Amygdala (tissue), 56 donors: ENCODE measurements at places on chromosomes 12 and 14.

GRCh38 chr12:42763682-42764081 is 174.1 kb upstream of the PRICKLE1 start:
- no peak for DNase-seq

- no peak for DNase-seq
Measured at GRCh38 chr12:7265251-7265650, 38.6 kb upstream of the ACSM4 start.

- DNase-seq, result no peak
Measured at GRCh38 chr14:91243074-91243471, 1.4 kb downstream of the GPR68 start.

DNA sequence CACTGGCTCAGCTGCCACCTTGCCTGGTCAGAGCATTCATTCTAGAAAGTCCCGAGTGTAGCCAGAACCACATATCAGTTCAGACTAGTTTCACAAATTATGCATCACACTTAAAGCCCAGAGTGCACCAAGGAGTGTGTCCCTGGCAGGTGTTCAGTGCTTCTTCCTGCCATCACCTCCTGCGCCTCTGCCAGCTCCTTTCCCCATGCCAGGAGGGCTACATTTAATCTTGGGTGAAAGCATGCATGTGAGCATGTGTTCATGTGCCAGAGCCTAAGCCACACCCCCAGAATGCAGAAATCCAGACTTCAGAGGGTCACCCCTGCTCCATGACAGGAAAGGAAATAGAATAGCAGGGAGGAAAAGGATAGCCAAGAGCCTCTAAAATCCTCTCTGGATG is 381.6 kb downstream of the DPF3 start:
- no peak for DNase-seq

DNA sequence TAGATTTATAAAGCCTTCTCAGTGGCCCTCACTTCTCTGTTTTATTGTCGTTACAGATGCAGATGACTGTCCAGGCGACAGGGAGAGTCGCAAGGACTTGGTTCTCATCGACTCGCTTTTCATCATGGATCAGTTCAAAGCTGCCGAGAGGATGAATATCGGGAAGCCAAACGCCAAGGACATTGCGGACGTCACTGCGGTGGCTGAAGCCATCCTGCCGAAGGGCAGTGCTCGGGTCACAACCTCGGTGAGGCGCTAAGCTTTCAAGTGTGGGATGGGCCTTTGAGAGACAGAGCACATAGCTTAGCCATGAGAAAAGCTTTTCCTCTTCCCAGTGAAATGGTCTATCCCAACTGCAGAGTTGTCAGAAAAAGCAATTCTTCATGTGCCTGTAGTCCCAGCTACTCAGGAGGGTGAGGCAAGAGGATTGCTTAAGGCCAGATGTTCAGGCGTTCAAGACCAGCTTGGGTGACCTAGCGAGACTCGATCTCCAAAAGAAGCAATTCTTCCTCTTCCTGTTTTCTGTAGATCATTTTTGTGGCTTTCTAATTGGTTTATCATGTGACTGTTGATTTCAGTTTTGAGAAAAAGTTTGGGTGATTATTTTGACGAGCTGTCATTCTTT is 56.4 kb downstream of the EP400 start:
- DNase-seq, result no peak

DNA sequence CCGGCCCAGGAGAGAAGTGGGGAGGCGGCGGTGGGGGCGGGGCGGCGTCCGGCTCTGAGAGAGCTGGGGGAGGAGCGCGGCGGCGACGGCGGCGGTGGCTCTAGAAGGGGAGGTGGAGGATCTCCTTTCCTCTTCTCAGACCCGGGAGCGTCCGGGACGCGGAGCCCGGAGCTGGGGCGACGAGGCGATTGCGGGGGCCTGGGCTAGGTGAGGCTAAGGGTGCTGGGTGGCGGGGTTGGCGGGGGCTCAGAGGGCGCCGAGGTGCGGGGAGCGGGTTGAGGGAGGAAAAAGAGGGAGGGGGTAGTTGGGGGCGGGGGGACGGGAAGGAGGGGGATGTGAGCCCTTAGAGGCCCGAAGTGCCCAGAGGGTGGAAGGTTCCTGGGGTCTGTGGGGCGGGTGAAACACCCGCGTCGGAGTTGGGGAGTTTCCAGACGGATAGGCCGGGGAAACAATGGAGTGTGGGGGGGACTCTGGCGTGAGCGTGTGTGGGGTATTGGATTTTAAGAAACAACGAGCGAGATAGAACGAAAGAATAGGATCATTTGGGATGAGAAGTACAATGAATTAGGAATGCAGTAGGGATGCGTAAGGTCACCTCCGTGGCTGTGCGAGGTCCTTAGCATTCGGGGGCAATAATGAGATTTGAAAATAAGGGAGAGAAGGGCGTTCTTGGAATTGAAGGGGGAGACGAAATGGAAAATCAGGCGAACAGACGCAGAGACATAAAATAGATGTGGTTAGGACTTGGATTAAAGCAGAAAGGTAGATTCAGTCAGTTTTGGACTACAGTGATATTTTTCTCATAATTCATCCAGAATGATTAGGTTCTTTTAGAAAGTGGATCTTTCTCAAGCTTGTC is at the start of gene SPATS2:
Gene SPATS2 (plus strand): TSS at position 82 of the 859 bp plus-strand sequence. CDS start 93,551 bp downstream, outside the sequence.
- DNase-seq, result no peak

GRCh38 chr14:79043194-79043889 is 873.2 kb downstream of the NRXN3 start:
- DNase-seq, result no peak

DNA sequence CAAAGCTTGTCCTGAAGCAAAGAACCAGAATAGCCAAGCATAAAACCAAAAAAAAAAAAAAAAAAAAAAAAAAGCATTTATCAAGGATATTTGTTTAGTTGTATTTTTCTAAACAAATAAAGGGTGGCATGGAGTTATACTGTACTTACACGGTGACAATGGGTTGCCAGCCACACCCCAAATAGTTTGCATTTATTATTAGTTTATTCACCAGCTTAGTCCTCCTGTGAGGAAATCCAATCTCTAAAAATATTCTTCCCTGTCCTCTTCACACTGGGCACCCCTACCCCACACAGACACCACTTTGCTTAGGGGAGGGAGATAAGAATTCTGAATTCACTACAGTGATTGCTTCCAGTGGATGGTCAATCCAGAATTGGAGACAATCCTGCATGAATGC is 18.9 kb downstream of the PLEKHG7 start:
- no peak for DNase-seq

DNA sequence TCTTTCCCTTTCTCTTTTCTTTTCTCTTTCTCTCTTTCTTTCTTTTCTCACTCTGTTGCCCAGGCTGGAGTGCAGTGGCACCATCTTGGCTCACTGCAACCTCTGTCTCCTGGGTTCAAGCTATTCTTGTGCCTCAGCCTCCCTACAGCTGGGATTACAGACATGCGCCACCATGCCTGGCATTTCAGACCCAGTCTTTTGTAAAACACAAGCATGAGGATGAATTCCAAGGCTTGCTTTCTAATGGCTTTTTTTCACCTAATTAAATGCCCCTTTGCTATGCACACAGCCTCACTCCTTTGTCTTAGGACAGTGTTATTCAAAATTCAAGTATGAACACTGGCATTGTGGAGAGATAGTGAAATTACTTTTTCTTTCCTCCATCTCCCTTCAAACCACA is 6.0 kb upstream of the SLC38A2 start:
- DNase-seq, result no peak

- DNase-seq, result no peak
Measured at GRCh38 chr14:30550335-30550734, 8.6 kb upstream of the G2E3 start.

DNA sequence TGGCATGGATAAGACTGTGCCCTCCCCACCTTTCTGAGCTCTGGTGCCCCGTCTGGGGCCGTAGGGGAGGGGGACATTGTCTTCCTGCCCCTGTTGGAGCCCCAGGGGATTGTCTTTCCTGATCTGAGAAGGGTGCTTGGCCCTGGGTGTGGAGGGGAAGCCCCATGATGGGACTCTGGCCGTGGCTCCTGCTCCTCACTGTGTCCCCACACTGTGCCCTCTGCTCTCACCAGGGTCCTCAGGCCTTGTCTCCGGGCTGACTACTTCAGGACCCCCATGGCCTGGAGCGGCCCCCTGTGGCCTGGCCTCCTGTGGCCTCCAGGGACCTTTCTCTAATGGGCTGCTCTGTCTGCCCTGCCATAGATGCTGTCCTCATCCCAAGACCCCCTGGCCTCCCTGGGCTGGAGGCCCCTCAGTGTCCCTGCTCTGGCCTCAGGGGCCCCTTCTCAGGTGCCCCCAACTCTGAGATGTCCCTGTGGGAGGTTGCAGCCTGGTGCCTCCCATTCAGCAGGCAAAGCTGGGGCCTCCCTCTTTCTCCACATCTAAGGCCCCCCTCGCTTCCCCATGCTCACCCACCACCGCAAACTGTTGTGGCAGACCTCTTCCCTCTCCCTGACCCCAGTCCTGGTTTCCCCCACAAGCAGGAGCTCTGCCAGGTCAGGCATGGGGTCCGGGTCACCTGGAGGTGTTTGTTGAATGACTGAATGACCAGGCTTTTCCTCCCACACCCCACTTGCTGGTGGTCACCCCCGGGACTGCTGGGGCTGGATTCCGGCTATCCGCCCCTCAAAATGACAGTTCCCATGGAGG is 4.0 kb downstream of the KIF26A start:
- no peak for DNase-seq

DNA sequence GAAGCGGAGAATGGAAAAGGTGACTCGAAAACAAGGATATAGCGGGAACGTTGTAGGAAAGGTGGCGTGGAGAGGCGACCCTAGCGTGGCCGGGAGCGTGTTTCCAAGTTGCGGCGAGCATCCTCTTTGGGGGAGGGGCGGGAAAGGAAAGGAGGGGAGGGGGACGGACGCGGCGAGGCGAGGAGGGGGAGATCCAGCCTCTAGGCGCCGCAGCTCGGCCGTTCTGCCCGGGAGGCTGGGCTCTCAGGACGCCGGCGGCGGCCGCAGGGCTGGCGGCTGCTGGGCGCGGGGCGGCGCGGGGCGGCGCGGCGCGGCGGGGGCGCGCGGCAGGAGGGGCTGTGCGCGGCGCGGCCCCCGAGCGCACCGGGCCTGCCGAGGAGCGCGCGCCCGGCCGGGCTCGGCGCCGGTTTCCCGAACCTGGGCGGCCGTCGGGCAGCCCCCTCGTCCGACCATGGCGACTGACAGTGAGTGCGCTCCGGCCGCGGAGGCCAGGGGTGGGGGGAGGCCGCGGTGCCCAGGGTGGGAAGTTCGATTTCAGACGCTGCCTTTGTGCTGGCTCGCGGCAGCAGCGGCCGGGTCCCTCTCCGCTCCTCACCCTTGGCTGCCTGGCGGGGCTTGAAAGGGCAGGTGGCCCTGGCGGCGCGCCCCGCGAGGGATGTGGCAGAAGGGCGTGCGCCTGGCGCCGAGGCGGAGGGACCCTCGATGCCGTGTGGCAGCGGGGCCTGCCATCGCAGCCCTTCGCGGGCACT is 50.3 kb downstream of the SNAPC1 start:
- peak; percentile 26 for DNase-seq

- no peak for DNase-seq
Measured at GRCh38 chr12:89731089-89731488, 22.5 kb upstream of the ATP2B1 start.

DNA sequence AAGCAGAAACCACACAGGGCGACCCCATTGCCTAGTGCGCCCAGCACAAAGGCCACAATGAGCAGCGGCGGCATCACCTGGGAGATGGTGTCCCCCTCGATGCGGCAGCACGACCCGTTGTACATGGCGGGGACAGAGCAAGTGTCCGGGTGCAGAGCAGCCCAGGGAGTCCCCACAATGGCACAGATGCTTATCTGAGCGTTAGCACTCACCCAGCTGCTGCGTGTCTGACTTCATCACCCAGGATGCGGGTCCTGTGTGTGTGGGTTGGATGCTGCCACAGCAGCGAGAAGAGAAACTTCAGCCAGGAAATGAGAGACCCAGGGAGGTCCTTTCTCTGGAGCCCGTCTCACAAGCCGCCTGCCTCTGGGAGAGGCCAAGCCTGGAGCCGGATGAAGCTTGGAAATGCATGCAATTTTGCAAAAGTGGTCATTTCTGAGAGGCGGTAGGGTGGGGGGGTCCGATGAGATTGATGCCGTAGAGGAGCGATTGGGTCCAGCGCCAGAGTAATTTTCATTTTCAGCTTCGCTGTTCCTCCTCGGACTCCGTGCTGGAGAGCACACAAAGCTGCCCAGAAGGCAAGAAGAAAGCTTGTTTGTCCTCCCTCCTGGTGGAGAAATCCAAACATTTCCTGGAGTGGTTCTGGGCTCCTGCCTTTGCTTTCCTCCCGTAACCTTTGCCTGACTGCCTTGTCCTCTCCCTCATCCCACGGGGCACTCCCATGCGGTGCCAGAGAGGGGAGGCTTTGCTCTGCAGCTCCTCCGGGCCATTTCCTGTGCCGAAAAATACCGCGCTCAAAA is at the start of gene HCAR1:
Gene HCAR1 (minus strand): TSS at position 630 of the 800 bp plus-strand sequence. CDS start 505 bp downstream, at position 125.
- no peak for DNase-seq

DNA sequence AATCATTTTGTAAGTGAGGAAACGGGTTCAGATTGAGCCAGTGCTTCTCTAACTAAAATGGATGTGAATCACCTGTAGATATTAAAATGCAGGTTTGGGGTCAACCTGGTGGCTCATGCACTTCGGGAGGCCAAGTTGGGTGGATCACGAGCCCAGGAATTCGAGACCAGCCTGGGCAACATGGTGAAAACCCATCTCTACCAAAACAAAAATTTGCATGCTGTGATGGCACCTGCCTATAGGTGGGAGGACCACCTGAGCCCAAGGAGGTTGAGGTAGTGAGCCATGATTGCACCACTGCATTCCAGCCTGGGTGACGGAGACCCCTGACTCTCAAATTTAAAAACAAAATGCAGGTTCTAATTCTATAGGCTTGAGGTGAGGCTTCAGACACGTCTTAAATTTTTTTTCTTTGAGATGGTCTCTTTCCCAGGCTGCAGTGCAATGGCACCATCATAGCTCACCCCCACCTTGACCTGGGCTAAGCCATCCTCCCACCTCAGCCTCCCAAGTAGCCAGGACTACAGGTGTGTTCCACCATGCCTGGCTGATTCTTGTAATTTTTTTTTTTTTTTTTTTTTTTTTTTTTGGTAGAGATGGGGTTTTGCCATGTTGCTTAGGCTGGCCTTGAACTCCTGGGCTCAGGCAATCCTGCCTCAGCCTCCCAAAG is 9.0 kb downstream of the TUBA1C start:
- no peak for DNase-seq

DNA sequence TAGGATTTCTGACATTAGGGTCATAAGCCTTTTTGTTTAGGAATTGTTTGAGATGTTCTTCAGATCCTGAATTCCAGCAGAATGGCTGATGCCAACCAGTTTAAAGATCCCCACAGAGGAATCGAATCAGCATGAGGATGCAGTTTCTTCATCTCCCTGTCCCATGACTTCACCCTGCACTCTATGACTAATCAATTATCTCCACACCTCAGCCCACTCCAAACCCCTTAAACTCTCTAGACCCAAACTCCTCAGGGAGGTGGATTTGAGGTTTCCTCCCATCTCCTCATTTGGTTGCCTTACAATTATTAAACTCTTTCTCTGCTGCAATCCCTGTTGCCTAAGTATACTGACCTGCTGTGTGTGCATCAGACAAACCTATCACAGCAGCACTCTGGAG is 86.5 kb upstream of the CRY1 start:
- no peak for DNase-seq

GRCh38 chr12:119153477-119154434 is 25.0 kb upstream of the HSPB8 start:
- DNase-seq, result peak; percentile 10

GRCh38 chr14:23162005-23162404 is 21.5 kb downstream of the SLC7A8 start:
- DNase-seq, result no peak

GRCh38 chr14:59254911-59255545 is 66.6 kb downstream of the DAAM1 start:
- no peak for DNase-seq

- no peak for DNase-seq
Measured at GRCh38 chr14:75047506-75047905, 3.8 kb downstream of the MLH3 start.

GRCh38 chr14:68932686-68933085 is 46.4 kb downstream of the ACTN1 start:
- no peak for DNase-seq
